ENCODE measurements at places on chromosomes 2 and 18.
A peak's percentile ranks its signal among the peaks of the same experiment; 100 is the strongest.

GRCh38 chr2:189658306-189659212 is 2.7 kb upstream of the ASNSD1 start:
- DNase-seq = no peak

DNA sequence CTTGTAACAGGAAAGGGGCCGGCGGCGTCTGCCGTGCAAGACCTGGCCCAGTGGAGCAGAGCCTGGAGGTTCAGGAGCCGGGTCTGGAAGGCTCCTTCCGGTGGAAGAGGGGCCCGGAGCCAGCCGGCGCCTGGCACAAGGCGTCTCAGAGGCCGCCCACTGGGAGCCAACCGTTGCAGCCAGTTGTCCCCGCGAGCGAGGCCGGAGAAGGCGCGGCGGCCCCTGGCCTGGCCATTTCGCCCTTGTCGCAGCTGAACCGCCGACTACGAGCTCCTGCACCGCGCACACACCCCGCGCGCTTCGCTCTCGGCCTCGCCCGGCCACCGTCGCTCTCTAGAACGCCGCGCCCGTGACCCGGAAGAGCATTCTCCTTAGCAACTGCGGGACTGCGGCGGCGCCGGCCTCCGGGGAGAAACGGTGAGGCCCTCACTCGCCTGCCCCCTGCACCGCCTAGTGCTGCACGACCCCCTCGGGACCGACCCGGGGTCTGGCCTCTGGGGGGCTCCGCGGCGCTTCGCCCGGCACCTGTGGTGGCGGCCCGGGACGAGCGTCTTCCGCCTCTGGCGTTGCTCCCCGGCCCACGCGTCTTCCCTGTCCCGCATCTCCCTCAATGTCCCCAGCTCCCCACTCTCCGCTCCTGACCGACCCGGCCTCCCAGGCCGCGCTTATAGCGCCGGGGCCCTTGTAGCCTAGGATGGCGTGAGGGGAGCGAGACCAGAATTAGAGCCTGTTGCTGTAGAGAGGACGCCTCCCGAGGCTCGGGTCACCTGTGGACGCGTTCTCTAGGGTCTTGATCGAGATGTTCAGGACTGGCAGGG is at the start of gene DIS3L2:
TSS of gene DIS3L2 (plus strand) at position 365 of the 818 bp plus-strand sequence. CDS start 53,215 bp downstream, outside the sequence.
- DNase-seq = peak; percentile 93

- no peak for DNase-seq
Measured at GRCh38 chr2:180015951-180016709, 9.0 kb upstream of the CWC22 start.

DNA sequence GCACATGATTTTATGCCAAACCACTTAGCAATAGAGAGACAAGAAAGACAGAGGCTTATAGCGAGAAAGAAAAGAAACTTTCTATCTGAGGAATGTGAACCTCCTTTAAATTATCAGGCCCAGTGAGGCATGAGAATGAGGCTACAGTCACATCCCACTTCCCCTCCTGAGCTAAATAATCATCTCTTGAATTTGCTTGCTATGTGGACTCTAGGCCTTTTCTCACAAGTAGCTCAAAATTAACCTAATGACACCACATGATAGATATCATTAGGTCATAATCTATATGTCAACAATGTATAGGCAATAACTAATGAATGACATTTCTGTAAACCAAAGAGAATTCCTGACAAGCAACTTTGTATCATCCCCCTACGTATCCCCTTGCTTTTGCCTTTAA is 301.5 kb upstream of the MGAT5 start:
- peak; percentile 28 for DNase-seq

GRCh38 chr18:47881752-47882455 is 48.6 kb downstream of the SMAD2 start:
- DNase-seq = no peak

- DNase-seq = no peak
Measured at GRCh38 chr18:3042379-3042778, 29.4 kb upstream of the LPIN2 start.

GRCh38 chr18:40018266-40018665 is 1936.8 kb upstream of the PIK3C3 start:
- DNase-seq = no peak

- DNase-seq = no peak
Measured at GRCh38 chr2:69668598-69668997, 25.1 kb upstream of the AAK1 start.

DNA sequence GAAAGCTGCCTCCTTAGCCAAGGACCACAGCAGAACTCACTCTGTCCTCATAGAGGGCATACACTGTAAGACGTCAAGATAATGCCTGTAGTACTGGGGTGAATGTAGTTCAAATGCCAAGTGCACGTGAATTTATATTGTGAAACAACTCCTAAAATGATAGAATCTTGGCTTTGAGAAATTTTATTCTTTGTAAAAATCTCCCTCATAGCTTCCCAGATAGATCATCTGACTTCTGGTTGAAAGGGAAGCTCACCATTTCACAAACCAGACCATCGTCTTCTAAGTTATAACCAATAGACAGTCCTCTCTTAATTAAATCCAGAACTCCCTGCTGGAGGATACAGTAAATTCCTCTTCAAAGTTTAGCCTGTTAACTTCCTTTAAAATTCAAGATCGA is 110.9 kb upstream of the MSTN start:
- no peak for DNase-seq

DNA sequence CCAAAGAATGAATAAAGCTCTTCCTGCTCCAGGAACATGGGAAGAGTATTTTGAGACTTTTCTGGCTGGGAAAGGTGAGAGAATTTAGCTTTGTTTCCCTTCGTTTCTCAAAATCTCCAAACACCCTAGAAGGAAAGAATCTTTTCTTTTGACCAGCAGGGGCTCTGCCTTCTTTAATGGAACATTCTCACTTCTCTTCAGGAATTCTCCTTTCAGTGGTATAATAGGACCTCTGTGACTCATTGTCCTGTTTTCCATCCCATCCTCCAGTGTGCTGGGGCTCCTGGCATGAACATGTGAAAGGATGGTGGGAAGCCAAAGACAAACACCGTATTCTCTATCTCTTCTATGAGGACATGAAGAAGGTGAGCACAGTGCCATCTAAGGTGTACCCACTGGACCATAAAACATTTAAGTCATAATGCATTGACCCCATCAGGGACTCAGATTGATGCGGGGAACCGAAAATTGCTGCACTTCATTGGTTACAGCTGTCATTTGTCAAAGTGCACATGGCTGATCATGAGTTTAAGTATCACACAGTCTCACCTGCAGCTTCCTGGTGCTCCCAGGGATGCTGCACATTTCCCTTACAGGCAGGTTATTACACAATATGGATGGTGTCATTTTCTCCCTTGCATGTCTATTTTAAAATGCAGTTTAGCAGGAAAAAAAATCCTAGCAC is 5.5 kb downstream of the SULT1C4 start:
- DNase-seq = no peak

GRCh38 chr2:6970976-6971480 is 53.8 kb downstream of the RNF144A start:
- no peak for DNase-seq

DNA sequence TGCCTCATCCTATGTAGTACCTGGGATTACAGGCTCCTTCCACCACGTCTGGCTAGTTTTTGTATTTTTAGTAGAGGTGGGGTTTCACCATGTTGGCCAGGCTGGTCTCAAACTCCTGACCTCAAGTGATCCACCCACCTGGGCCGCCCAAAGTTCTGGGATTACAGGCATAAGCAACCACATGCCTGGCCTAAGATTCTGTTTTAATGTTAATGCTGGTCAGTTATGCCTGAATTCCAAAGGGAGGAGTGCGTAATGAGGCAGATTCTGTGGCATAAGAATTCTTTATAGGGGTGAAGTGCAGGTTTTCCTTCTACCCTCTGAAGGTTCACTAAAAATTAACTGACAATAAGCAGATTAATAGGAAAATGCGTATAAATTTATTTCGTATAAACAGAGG is 1343.8 kb upstream of the LRRTM1 start:
- no peak for DNase-seq

DNA sequence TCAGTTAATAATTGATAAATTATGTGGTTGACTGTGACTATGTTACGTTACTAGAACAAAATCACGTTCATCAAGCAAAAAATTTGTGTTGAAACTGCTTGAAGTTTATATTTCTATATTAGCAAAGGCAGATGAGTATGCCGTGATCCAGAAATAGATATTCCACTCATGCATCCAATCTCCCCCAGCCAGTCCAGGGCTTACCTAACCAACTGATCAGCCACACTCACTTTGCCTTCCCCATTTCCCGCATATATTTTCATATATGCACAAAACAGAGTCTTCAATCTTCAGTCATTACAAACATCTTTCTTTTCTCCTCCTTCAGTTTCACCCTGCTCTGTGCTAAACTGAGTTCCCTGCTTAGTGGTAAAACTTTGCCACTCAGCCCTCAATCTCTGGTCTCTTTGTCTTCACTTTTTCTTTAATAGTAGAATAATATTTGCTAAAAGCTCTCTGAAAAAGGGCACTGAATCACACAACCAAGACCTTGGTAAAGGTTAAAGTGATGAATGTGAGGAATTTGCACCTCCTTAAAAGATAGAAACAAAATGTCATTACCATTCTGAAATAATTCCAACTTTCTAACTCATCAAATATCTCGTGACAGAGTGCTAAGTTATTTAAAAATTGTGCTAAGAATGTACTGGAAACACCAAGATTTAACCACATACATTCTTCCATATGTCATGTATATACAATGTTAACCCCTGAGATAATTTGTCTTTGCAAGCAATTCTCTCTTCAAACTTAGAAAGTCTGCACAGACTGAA is 893.2 kb upstream of the CRIM1 start:
- DNase-seq = no peak

DNA sequence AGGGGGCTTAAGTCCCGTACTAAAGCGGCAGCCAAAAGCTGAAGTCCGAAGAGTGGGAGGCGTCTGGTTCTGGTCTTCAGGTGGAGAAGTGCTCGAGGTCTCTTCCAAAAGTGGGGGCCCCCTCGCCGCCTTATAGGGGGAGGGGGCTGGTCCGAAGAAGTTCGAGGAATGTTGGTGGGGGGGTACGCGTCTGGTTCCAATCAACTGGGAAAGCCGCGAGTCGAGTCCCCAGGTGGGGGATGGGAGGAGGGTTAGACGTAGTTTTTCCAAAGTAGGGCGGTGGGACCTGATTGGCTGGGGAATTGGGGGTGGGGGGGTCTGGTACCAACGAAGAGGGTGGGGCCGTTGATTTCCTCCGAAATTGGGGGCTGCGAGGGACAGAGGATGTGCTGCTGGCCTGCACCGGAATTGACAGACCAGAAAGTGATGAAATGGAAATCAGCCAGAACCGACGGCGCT is 594 bp downstream of the ITM2C start:
- DNase-seq = no peak

GRCh38 chr2:80252294-80252986 is 52.1 kb downstream of the LRRTM1 start:
- DNase-seq = no peak

DNA sequence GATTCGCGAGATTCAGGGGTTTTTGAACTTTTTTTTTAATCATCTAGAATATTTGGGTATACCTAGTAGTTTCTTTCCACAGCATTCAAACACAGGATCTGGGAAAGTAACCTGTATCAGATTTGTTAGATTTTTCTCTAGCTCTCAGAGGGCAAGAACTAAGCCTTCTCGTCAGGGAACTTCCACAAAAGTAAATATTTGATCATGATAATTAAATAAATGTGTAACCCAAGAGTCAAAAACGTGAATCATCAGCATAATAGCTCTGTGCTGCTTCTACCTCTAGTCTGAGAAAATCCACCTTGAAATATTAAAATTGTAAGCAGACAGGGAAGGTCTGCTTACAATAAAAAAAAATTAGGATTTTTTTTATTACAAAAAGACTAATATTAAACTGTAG is 225.7 kb upstream of the SPOPL start:
- no peak for DNase-seq

- DNase-seq = no peak
Measured at GRCh38 chr2:195574312-195574711, 82.7 kb upstream of the SLC39A10 start.

DNA sequence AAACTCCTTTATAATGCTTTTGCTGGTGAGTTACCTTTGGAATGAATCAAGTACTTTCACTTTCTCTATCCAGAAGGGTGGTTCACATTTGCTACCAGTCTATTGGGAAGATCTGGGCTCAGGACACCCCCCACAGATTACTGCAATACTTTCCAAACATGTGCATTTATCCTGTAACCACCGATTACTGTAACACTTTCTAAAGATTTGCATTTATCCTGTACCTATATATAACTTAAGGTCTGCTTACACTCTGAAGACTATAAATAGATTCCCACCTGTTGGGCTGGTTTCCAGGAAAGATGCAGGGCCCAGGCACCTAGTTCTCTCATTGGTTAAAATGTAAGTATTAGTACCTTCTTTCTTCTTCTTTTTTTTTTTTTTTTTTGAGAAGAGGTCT is 113.0 kb upstream of the NEDD4L start:
- DNase-seq = no peak

DNA sequence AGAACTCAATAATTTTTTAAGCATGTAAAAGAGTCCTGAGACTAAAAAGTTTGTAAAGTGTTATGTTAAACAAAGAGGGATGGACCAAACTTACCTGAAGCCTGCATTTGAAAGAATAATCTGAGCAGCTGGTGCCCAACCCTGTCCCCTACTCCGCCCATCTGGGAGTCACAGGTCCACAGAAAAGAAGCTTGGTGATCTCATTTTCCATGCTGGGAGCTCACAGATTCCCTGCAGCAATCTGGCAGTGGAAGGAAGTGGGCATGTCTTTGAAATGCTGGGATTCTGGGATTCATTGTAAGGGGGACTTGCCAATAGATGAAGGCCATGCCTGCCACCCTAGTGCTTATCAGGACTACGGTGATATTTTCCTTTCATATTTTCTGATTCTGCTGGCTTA is 17.9 kb downstream of the CDH2 start:
- no peak for DNase-seq

- no peak for DNase-seq
Measured at GRCh38 chr18:57437402-57437765, 2.2 kb downstream of the ONECUT2 start.
